Stimulated activated CD4-positive, alpha-beta T cell treated with anti-CD3 and anti-CD28 coated beads, Interleukin-1b, Interleukin-23, amount 100 ng/mL, for 1 hour (primary cell): ENCODE measurements at places on chromosomes 6 and 20.

DNA sequence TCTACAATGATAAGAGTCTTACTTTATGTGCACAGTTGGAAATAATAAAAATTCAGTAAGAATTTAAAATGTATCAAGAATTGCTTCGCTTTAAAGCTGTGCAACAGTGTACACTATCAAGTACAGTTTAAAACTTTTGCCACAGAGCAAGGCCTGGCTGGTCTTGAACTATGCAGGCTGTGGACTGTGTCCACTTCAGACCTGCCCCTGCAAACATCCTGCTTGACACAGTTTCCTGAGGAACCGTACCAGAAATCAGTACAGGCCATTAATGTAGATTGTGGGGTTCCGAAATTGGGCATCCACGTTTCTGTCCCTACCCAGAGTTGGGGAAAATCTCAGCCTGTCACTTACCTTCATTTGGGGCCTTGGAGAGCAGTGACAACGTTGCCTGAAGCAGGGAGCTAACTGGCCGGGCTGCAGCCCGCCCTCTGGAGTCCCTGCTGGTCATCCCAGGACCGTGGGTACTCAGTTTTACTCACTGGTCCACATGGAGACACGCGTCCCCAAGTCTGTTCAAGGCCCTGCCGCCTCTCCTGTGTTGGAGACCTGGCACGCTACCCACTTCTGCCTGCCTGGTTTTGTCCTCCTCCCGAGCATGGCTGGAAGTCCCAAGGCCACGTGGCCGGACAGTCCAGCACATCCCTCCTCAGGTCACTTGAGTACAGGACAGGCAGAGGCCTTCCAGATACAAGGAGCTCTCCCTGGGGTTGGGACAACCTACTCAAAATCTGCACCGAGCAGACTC is 8.4 kb downstream of the NINL start:
- no peak for DNase-seq

DNA sequence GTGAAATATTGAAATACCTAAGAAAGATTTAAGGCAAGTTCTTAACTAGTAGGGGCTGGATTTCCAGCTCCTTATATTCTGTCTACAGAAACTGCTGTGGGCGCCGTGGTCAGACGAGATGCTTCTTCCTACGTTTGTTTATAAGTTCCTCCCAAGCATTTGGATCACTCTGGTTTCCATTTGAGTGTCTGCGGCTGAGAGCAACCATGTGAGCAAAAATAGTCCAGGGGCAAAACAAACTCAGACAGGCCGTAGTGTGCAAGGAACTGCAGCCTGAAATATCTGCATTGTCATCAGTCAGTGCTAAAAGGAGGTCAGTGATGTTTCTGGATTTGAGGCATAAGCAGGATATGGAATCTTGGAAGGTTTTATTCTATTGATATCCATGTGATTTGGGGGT is 485.9 kb upstream of the JAG1 start:
- DNase-seq, result no peak

DNA sequence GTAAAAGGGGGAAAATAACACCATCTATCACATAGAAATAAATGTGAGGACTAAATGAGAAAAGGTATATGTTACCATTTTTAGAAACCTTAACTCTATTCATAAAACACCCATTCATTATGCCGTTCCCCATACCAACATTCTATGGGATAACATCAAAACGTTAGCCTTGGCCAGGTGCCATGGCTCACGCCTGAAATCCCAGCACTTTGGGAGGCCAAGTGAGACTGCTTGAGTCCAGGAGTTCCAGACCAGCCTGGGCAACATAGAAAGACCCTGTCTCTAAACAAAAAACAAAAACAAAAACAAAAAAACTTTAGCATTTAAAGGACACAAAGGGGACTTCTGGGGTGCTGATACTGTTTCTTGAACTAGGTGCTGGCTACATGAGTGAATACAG is 1.3 kb downstream of the PIGU start:
- DNase-seq, result no peak

DNA sequence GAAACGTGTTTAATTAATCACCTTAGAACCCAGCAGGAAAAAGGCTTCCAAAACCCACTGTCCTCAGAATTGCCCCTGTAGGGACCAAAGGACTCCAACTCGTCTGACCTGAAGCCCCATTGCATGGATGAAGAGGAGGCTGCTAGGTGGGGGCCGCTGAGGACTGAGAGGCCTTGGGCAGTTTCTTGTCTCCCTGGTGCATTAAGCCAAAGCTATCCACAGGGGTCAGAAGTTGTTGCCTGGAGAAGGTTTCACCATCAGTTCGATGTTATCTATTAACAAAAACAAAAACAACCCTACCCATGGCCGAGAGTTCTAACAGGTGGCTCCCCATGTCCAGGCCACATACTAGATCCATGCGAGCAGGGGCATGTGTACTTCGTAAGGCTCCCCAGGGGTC is 120.9 kb upstream of the CD93 start:
- DNase-seq, result no peak

DNA sequence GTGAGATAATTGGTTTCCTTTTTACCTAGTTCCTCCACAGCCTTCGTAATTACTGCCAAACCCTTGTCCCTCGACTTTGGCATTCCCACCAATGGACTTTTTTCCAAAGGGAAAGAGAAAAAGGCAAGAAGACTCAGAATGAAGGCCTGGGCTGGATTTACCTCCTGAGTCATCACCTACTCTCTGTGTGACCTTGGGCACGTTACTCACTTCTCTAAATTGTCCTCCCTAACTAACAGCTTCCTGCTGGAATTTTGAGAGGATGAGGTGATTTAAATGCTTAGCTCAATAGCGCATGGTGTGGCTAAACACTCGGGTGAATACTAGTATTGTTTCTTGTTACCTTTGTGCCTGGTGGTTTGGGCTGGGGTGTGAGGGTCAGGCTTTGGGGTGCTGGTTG is 146.6 kb downstream of the DHX35 start:
- no peak for DNase-seq

DNA sequence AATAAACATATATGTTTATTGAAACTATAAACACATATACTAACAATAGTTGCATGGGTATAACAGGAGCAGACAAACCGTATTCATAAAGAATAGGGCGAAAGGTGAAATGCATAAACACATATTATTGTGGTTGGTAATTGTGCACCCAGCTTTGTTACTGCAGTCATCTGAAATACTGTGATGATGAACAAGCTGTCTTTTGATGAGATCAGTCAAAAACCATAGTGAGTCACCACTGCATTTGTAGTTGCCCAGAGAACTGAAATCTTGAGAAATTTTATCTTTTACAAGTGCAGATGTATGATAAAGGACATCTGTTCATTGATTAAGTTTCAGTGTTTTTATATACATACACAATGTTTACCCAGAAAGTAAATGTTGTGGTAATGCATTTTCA is 133.7 kb downstream of the MYO6 start:
- DNase-seq, result no peak

GRCh38 chr6:4059115-4059777 is 19.7 kb downstream of the FAM217A start:
- DNase-seq, result no peak

- no peak for DNase-seq
Observed at GRCh38 chr6:33757906-33758305, 11.2 kb upstream of the IP6K3 start.

GRCh38 chr6:147205690-147206600 is 1.7 kb downstream of the STXBP5 start:
- DNase-seq, result no peak

DNA sequence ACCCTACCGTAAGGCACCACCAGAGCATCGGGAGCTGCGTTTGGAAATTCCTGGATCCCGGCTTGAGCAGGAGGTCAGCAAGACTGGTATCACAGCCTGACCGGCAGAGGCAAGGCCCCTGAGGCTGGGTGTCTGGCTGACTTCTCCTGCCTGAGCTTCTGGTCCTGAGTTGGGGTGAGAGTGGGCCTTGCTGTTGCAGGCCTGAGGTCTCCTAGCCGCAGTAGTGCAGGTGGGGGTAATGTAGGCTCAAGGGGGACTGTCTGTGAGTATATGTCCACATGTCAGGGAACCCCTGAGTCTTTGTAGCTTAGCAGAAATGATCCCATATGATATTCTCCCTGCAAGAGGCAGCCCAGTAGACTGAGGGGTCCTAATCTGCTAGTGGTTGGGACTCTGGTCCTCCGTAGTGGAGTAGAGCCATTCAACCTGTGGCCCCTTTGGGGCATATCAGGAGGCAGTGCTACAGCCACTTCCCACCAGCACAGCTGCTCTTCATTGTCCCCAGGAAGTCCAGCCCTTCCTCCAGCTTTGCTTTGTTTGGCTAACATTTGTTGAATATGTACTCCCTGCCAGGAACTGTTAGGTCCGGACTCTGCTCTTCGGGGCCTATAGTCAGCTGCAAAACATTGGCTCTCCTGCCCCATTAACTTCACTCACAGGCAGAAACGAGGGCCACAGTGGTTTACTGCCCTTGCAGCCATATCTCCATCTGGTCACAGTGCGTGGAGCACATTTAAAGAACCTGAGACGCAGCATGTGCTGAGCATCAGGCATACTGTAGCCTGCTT is 10.9 kb downstream of the LRRC73 start:
- DNase-seq, result no peak

GRCh38 chr6:142901611-142902010 is 43.4 kb downstream of the HIVEP2 start:
- DNase-seq, result no peak

DNA sequence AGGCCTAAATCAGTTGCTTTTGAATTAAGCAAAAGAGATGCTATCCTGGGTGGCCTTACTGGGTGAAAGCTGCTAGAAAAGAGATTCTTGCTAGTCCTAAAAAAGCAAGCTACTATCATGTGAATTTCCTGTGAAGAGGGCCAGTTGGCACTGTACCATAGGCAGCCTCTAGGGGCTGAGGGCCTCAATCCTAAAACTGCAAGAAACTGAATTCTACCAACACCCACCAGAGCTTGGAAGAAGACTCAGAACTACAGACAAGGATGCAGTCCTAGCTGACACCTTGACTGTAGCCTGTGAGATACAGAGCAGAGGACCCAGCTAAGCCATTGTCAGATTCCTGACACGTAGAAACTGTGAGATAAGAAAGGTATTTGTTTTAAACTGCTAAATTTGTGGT is 24.5 kb downstream of the CLIC5 start:
- no peak for DNase-seq
